ENCODE measurements at places on chromosomes 16 and 17.

DNA sequence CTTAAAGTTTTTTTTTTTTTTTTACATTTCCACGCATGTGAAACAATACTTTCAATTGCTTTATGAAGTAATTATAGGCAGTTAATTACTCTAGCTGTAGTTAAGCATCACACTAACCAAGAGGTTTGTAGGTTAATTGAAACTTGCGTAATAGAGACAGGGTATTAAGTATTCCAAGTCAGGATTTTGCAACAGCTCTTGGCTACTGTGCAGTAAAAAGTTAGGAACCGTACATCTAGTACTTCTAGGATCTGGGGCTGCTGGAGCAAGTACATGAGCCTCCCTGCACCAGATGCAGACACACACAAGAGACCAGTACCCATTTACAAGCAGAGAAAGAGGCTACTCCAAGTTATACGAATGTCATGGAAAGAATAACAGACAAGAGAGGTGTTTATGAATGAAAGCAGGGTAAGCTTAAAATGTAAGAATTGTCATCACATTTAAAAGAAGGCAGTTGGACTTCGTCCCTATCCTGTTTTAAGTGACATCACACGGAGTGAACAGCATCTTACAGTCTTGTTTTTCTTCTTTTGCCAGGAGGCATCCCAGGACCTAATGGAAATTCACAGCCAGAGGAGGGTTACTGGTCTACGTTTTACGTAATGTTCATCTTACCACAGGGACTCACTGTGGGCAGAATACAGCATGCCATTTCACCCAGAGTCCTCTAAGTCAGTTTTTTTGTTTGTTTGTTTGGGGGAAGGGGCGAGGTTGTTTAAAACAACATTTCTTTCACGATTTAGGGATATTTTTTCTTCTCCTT, 379.6 kb upstream of the PSMD7 start:
- no peak for DNase-seq

DNA sequence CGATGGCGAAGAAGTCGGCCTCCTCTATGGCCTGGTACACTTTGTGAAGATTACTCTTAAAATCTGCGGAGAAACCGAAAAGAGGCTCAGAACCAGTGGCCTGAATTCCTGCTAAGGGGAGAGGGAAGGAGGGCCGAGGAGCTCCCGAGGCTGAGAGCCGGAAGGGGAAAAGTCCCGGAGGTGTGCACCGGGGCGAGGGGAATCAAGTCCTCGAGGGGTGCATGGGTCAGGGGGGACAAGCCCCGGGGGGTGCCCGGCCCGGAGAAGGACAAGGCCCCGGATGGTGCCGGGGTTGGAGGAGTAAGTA, 495 bp downstream of the PARN start:
- peak; percentile 30 for DNase-seq

- DNase-seq = no peak
Measured at GRCh38 chr17:38900978-38901656, 24.3 kb upstream of the LASP1NB start.

DNA sequence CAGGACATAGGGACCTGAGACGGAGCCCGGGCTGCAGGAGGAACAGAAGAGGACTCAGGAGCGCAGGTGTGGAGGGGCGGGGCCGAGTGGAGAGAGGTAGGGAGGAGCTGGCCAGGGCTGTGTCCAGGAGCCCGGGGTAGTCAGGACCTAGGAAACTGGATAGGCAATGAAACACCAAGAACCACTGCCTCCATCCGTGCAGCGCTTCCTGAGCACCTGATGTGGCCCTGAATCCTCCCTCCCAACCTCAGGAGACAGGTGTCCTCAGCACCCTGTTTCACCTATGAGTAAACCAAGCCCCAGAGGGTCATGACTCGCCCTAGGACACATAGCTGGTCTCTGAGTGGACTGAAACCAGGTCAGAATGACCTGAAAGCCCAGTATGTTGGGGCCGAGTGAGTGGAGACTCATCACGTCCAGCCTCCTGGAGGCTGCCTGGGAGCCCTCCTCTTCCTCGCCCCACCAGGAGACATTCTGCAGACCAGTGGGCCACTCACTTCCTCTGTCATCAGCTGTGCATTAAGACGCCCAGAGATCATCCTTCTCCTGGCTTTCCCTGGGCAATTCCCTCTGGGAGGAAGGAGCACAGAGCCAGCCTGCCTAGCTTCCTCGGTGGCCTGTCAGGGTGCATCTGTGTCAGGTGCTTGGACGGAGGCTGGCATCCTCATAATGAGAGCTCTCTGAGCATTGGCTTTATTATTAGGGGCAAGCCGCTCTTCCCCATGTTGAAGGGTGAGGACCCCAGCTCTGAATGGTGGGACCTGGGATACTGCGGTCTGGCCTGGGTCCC, 72.8 kb downstream of the SCNN1B start:
- no peak for DNase-seq

GRCh38 chr17:2211661-2212399, 91.8 kb downstream of the SMG6 start:
- no peak for DNase-seq

DNA sequence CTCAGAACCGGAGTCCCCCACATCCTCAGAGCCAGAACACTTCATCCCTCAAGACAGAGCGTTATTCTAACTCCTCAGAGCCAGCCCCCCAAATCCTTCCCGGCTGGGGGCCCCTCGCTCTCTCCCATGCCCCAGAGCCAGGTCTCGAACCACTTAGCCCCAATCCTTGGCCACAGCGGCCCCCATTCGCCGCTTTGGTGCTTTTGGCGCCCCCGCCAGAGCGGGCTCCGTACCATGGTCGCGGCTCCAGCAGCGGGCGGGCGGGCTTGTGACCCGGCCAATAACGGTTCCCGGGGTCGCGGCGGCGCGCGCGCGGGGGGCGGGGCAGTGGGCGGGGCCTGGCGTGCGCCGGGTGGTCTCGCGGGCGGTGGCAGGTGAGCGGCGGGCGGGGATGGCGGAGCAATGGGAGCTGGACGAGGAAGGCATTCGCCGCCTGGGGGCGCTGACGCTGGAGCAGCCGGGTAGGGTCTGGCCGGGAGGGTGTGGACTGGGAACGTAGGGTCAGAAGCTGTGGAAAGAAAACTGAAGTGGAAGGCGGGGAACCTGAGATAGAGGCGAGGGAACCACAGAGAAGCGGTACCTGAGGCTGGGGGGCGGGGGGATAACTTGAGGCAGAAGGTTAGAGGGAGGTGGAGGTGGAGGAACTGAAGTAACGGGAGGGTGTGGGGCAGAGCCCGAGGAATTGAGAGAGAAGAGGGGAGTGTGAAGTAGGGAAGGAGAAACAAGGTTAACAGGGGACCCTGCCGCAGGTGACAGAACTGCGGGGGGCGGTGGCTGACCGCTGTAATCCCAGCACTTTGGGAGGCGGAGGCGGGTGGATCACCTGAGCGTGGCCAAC, at the start of the genes KCTD19 and LRRC36:
TSS of gene KCTD19 (minus strand) at position 270 of the 838 bp plus-strand sequence. CDS start at position 236, 34 bp downstream.
TSS of gene LRRC36 (plus strand) at position 344 of the 838 bp plus-strand sequence. CDS start at position 392, 48 bp downstream.
- peak; percentile 68 for DNase-seq

GRCh38 chr17:7328840-7329373, at the start of gene NEURL4:
NEURL4 (minus strand) TSS chr17:7329335; CDS start chr17:7329312, 23 bp downstream.
- DNase-seq = peak; percentile 7

- no peak for DNase-seq
Measured at GRCh38 chr16:22356930-22357634, 17.3 kb downstream of the CDR2 start.

- DNase-seq = no peak
Measured at GRCh38 chr17:49996495-49997300, 1.7 kb upstream of the DLX3 start.

Data from DMS79 (cell line).